Retina (tissue), 1 donor: ENCODE measurements at places on chromosomes 1 and 21.

DNA sequence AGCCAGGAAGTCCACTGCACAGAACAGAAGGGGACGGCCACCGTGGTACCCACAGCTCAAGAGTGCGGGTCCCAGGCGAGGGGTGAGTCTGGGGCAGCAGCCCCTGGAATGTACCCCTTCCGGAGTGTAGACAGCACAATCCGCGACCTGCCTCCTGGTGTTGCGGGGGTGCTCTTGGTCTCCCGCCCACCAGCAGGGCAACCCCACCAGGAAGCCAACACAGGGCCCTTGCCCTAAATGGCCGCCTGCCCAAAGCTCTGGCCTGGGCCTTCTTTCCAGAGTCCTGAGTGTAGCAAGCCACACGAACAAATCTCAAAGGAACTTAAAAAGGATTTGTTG is 1.1 kb upstream of the SLC19A1 start:
- no peak for DNase-seq

DNA sequence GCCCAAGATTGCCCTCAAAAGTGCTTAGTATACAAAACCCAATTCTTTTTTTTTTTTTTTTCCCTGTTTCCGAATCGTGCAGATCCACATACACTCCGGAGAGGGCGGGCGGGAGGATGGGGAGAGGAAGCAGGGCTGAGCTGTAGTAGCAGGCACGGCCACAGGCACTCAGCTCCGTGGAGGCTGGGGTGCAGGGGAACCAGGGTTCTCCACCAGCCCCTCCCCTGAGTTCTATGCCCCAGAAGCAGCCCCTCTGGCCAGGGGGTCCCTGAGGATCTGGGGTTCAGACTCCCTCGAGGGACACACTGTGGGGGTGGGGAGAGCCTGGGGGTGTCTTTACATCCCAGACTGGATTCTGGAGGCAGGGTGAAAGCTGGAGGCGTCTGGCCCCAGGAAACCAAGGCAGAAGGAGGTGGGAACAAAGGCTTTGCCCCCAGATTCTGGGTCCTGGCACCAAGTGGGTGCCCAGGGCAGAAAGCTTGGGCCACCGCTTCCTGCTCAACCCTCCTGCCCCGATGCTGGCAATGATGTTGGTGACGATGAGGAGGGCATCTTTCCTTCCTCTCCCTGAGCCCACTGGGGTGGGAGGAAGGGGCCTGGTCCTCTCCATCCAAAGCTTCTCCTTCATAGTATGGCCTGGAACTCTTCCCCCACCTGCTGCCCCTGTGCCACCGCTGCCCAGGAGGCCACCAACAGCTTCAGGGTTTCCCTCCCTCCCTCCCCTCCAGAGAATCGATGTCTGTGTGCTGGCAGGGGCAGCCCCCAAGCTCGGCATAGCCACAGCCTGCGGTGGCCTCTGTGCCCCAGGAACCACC is 106.4 kb upstream of the TARDBP start:
- no peak for DNase-seq

DNA sequence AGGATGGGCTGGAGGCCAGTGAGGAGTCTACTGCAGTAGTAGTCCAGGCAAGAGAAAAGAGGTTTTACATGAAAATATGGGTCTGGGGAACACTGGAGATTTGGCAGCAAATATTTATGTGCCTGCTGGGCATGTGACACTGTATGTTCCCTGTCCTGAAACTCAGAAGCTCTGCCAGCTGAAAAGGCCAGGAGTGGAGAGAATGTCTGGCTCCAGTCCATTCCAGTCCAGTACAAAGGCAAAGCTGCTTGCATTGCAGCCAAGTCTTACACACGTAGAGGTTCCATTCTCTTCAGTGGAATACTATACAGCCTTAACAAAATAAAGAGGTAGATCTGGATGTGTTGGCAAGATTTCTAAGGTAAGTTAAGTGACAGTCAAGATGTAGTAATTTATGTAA is 7.5 kb upstream of the YBX1 start:
- no peak for DNase-seq

GRCh38 chr1:5551274-5551975 is 440.8 kb downstream of the NPHP4 start:
- DNase-seq = no peak

GRCh38 chr21:33854604-33855003 is 61.0 kb downstream of the ATP5PO start:
- no peak for DNase-seq

- peak; percentile 62 for DNase-seq
These were observed 102.4 kb upstream of the SERBP1 start for GRCh38 chr1:67532452-67533216.

DNA sequence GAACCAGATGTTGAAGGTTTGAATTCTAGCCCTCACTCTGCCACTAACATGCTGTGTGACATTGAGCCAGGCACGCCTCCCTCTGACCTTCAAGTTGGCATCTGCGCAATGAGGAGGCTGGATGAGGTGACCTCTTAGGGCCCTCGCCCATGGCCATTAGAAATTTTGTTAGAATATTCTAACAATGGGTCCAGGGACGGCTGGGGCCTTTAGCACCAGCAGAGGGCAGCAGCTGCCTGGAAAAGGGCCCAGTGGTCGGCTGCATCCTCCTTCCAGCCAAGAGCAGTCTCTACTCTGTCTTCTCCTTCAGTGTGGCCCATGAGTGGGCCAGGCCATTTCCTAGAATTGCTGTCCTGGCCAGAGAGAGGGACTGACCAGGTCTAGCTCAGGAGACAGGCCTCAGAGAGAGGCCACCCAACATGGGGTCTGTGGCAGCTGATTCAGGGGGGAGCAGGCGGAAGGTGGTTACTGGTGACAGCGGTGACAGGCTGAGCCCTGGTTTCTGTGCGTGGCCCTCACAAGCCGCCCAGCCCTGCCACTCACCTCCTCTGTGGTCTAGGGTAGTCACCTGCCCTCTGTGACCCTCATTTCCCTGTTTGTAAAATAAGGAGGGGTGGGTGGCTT is 101.3 kb upstream of the ACTL8 start:
- peak; percentile 83 for DNase-seq

DNA sequence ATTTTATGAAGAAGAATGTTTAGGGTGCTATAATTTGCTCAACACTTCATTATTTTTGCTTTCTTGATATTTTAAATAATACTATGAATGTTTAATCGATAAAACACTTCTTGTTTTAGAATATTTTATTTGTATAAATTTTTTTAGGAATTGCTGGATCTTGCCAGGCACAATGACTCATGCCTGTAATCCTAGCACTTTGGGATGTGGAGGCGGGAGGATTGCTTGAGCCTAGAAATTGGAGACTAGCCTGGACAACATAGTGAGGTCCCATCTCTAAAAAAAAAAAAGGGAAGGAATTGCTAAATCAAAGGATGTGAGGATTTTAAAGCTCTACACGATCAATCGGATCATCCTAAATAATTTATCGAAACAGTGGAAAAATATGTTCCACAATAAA is 17.6 kb downstream of the RNF11 start:
- no peak for DNase-seq
